ENCODE measurements at places on chromosomes 5 and 9.

DNA sequence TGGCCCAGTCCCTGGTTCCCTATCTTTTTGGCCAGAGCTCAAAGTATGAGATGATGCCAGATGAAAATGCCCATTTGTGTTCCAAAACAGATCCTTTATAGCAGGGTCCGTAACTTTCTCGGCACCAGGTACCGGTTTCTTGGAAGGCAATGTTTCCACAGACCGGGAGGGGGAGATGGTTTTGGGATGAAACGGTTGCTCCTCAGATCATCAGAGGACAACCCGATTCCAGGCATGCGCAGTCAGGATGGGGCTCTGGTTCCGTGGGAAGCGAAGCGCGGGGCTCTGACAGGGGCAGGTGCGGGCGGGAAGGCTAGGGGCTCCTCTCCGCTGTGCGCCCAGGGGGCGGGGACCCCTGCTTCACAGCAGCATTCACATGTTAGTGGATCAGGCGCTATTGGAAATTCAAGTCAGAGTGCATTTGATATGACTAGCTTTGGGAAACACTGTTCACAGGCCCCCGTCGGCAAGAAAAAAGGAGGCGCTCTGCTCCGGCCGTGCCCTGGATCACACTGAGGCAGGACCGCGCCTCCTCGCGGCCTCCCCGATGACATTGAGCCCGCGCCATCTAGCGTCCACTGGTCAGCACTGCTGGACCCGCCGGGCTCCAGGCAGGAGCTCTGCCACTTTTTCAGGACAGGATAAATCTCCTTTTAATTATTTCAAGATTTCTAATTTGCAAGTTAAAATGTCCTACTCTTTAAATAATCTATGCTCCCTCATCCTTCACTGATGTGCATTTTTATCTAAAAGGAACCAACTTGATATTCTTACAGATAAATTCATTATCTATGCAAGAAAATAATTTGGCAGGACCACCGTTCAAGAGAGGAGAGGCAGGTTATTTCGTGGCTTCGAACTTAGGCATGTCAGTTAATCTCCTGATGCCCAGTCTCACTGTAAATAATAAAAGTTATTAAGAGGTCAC is 190.0 kb downstream of the FANCC start:
- DNase-seq, result peak; percentile 57

- DNase-seq, result peak; percentile 85
These were observed at the start of gene ZNF483 for GRCh38 chr9:111525056-111525977. Gene ZNF483 (plus strand): TSS chr9:111525179. CDS start chr9:111527396, 2,217 bp downstream.

GRCh38 chr9:72753266-72753893 is 199.5 kb downstream of the ALDH1A1 start:
- DNase-seq, result no peak

DNA sequence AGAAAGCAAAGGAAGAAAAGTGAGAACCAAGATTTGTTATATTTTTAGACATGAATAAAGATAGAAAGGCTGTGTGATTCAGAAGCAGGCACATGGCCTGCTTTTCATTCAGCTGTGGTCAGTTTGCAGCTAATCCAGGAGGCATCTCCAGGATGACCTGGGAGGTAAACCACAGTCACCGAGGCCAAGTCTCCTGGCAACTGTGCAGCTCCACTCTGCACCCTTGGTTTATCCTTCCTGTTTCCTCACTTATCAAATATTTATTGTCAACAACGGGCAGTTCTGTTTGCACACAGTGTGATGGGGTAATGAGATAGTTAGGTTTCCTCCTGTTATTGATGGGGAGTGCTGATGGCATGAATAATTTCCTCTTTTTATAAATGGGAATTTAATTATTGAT is 243.0 kb downstream of the PSAT1 start:
- no peak for DNase-seq

GRCh38 chr9:68719847-68720246 is 14.8 kb downstream of the PIP5K1B start:
- DNase-seq, result no peak

- DNase-seq, result no peak
These were observed 10.8 kb downstream of the CDC37L1 start for GRCh38 chr9:4690144-4690543.

DNA sequence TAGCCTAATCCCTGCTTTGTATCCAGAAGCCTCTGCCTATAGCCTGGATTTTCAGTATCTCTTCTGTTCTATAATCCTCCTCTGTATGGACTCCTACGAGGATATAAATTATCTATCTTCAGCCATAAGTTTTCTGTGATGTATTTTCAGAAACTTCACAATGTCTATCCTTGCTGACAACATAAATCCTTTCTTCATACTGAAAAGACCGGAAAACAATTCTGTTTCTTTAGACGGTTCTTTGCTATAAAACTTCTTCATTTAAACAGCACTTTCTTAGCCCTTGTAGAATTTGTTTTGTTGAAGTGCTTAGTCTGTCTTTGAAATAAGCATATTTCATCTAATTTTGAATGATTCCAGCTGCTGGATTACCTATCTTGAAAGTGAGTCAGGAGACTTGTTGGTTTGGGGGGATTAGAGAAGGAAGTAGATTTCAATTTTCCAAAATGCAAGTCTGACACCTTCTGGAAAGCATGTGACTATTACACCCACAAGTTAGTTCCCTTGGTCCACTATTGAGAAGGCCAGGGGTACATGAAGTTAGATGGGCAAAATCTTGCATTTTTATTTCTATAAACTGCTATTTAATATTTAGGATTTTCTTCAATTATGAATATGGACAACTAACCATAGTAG is 96.3 kb upstream of the RANBP3L start:
- DNase-seq, result no peak

GRCh38 chr9:136728080-136728547 is 14.6 kb downstream of the LCN10 start:
- peak; percentile 90 for DNase-seq

DNA sequence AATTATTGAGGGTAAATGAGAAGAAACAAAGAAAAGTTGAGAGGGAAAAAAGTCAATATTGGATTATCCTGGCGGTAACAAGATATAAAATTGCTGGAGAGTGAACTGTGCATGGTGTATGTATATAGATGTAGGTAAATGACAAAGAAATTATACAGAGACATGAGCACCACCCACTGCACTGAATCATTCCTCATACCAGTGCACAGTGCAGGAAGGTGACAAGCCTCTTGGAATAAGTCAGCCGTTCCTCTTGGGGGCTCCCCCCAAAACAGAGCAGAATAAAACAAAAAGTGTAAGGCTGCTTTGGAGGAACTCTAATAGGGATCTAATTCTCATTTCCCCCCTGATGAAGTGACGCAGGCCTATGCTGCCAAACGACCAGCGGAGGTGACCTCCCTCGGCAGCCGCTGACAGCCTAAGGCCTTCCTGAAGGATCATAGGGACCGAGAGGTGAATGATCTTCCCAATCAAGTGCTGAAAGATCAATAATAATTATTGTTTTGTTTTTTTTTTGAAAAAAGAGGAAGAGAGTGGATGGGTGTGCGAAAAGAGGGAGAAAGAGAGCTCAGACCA is 245.0 kb downstream of the PSAT1 start:
- no peak for DNase-seq

GRCh38 chr9:27818348-27818747 is 245.1 kb upstream of the C9orf72 start:
- no peak for DNase-seq

- DNase-seq, result no peak
These were observed 477.8 kb downstream of the CCDC171 start for GRCh38 chr9:16030528-16031185.

DNA sequence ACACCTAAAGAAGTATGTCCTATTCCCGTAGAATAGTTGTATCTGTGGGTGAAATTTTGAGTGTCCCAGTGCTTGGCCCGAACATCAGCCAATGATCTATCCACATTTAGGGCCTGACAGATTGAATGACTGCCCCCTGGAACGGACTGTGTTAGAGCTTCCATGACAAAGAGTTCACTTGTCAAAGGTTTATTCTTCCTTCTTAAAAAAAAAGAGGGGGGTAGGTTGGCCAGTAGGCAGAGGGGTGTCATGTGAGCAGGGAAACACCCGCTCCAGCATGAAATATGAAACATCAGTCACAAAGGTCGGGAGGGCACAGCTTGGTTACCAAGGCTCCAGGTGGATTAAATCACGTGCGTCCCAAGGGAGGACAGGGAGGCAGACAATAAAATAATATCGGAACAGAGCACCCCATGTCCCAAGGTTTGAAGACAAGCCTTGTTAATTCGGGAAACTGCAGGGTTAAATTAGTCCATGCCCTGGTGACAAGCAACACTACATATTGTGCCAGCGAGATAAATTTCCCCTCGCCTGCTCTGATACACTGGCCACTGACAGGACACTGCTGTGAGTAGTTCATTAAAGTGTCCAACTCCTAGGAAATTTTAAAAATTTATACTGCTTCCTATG is 401.2 kb downstream of the IRX1 start:
- DNase-seq, result no peak

- DNase-seq, result no peak
These were observed 31.8 kb downstream of the BAAT start for GRCh38 chr9:101352892-101353463.

DNA sequence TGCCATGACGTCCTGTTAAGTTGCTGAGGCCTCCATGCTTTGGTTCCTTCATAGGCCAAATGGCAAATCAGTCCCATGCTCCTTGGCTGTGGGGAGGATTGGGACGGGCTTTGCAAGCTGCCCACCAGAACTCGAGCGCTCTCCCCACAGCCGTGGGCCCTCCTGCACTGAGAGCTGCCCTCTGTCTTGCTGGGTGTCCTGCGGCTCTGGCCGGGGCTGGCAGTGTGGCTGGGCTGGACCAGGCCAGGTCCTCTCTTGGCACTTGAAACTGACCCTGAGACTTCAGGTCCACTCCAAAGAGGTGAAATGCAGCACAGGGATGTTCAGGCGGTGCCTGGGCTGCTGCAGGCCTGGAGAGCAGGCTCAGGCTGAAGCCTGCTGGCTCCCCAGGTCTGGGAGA is 7.0 kb downstream of the MYMK start:
- no peak for DNase-seq

GRCh38 chr5:15518786-15519185 is 18.8 kb downstream of the FBXL7 start:
- no peak for DNase-seq

- no peak for DNase-seq
These were observed 25.0 kb upstream of the GSN start for GRCh38 chr9:121242959-121243346.

GRCh38 chr9:89602978-89603766 is 1.6 kb upstream of the GADD45G start:
- peak; percentile 80 for DNase-seq

DNA sequence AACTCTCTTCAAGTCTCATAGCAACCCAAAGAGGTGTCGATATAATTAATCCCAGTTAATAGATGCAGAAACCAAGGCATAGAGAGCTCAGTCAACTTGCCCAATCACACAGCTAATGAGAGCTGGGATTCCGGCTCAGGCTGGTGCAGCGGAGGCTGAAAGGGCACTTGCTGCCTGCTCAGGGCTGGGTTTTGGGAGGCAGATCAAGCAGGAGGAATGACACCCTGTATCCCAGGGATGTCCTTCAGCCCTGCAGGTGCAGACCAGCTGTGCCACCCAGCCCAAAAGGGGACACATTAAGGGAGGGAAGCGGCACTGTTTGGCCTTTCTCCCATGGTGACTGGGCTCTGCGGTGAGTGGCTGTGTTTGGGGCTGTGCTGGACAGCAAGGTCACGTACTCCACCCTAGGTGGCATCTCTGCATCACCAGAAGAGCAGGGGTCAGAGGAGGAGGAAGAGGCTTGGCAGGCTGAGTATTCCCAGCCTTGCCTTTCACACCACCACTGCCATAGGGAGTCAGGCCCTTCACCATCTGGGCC is 124.1 kb downstream of the MVB12B start:
- no peak for DNase-seq

DNA sequence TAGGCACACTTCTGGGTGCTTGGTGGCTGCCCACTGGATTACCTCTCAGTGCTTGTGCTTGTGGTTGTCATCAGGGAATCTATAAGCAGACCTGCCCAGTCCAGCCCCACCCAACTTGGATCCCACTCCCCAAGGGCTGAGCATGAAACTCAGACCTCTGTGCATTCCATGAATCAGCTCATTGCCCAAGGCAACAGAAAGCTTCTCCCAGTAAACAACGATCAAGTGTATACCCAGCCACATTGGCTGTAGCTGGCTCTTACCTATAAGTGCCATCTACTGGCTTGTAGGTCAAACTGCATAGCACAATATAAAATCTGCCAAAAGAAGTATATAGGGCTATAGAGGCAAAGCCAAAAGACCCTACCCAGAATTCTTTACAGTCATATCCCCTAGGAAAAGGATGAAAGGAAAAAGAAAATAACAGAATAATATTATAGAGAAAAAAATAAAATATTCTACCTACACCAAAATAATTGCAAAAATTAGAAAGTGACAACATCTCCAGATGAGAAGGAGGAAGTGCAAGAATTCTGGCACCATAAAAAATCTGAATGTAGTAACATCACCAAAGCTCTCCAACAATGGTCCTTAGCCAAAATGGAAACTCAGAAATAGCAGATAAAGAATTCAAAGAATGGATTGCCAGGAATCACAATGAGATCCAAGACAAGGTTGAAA is 321.0 kb upstream of the TRPC7 start:
- no peak for DNase-seq

GRCh38 chr5:66653325-66653724 is 57.1 kb downstream of the MAST4 start:
- DNase-seq, result no peak

- DNase-seq, result no peak
These were observed 129.5 kb downstream of the TTLL11 start for GRCh38 chr9:121963528-121963995.

GRCh38 chr5:84725946-84726570 is 341.4 kb upstream of the EDIL3 start:
- no peak for DNase-seq

- DNase-seq, result no peak
These were observed 177.9 kb upstream of the MAP3K1 start for GRCh38 chr5:56637321-56637920.

DNA sequence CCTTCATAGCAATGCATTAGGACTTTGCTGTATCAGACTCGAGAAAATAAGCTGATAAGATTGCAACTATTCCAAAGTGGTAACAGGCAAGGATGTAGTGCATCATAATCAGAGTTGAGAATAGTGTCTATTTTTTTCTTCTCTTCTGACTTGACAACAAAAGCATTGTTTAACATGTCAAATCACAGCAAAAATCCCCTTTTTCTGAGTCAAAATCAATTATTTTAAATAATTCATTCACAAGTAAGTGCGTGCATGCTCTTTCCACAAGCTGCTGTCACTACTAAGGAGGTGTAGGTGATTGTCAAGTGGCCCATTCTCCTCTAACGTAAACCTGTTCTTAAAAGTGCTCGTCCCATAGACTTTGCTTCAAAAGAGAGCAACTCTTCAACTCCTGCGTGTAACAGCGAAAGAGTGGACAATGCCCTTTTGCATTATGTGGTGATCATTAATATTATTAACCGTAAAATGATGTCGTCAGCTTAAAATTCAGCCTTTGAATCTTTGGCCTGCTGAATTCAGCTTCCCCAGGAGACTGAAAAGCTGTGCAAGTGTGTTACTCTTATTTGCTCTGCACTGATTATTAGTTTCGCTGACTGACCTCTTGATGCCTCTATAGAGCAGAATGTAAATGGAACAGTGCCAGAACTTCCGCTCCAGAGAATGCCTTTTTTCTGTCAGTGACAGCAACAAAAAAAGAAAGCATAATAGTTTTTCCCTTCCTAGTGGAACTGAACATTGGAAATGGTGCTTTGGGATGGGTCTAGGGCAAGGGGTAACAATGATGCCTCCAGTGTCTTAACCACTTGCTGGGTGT is 680.8 kb upstream of the SEMA6A start:
- no peak for DNase-seq

Data from CD4-positive, alpha-beta T cell treated with Interleukin-15 for 1 hour (primary cell).